NCI-H1694 treated with DMSO at 0.1 percent for 48 hours (cell line): ENCODE measurements at places on chromosomes 11 and 22.

GRCh38 chr11:116505298-116506262 lies 267.2 kb downstream of the BUD13 start:
- DNase-seq: peak; percentile 22

DNA sequence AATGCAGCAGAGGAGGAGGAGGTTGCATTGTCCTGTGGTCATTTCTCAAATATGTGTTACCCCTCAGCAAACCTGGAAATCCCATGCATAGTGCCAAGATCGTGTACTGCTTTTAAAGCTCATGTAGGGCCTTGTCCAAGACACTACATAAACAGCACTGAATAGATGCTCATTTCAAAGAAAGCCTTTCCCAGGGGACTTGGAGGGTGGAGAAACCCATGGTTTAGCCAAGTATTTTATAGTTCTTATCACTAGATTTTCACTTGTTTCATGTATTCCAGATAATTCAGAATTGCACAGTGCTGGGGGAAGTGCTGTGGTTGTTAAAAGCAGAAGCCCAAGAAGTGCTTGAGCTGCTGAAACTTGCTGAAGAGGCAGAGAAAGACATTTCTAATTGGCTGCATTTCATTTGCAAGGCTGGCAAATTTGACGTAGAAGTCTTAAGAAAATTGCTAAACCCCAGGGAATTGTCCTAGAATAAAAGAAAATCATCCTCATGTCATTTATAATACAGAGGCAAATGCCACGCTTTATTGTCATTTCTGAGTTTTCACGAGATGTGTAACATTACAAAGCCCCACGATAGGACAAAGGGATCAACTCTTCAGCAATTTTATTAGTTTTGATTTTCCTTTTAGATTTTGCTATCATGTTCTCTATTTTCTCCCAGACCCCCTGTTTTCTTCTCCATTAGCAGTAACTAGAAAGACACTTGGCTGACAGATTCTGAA lies 20.1 kb downstream of the CSRP3 start:
- DNase-seq: no peak

DNA sequence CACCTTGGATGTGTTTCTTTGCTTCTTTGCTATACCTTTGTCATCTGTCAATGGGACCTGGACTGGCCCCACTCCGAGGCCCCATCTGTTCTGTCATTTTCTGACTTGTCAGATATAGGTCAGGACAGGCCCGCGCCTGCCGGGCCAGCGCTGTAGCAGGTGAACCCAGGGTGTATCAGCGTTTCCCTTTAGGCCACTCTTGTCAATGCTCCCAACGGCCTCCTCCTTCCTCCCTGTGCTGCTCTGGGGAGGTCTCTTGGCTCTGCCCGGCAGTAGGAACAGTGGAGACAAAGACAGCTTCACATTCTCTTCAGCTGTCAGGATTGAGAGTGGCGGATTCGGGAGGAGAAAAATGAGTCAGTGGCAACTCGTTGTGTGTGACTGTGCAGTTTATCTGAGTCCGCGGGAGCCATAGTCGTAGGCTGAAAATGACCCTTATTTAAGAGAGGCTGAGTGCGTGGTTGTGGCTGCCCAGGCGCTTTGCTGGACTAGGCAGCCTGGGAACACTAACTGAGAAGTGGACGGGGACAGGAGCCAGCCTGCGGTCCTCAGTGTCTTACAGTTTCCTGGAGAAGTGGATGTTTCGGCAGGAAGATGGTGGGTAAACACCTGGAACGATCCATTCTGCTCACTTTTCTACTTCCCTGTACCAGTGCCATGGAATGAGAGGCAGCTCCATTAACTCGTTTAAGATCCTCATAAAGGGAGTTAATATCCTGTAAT lies 102.3 kb downstream of the PRR5L start:
- no peak for DNase-seq

DNA sequence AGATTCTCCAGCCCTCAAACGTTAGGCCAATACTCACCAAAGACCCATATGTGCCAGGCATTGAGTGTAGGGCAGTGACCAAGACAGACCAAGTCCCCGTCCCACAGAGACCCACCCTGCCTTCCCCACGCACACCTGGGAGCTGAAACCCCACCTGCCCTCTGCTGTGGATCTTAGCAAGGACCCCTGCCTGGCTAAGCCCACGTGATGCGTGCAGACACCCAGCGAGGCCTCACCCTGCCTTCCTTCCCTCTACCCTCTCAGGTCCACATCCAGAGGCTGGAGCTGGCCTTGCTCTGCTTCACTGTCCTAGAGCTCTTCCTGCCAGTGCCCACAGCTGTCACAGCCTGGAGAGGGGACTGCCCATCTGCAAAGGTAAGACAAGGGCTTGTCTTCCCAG lies 10.2 kb downstream of the MS4A10 start:
- DNase-seq: no peak

DNA sequence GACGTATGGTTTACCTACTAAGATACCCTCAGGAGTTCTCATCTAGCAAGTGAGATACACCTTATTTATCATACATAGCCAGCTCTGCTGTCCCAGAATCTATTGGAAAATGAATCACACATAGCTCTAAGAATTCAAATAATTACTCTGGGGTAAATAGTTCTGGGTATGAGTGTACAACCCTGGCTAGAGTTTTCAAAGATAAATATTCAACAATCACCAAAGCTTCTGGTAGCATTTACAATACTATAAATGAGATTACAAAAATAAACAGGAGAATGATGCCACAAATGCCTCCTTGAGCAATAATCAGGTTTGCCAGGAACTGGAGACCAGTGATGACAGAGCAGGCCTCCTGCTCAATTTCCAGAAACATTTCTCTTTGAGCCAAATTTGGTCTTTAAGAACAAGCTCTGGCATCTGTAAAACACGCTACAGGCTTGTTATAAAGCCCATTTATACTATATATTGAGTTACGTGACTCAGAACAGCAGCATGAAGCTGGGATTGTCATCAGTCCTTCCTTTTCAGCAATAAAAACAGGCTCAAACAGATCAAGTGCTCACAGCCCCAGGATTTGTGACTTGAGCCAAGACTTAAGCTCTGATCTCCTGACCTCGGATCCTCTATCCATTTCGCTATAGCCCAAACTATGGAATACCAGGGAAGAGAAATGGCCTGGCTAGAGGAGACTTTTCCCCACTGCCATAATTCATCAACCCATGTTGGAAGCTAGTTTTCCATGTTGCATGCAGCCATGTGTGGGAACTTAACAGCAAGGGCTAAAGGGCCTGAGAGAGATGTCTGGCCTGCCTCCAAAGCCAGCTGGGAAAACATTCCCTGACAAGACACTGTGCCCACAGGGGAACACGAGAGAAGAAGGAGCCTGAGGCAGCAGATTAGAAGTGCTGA lies 19.7 kb downstream of the RAB30 start:
- DNase-seq: no peak

DNA sequence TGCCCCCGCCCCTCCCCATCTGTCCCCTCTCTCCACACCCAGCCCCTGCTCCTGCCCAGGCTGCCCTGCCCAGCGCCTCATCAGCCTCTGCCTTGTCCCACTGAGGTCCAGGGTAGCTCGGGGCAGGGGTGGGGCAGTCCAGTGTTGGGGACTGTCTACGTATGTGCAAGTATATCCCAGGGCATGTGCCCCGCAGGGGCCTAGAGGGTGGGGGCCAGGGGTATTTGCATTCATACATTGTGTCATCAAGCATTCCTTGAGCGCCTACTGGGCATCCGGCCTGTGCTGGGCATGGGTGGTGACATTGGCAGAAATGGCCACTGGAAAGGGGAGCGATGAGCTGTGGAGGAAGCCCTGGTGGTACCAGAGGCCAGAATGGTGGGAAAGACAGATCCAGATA lies 17.6 kb upstream of the TAB1 start:
- no peak for DNase-seq

DNA sequence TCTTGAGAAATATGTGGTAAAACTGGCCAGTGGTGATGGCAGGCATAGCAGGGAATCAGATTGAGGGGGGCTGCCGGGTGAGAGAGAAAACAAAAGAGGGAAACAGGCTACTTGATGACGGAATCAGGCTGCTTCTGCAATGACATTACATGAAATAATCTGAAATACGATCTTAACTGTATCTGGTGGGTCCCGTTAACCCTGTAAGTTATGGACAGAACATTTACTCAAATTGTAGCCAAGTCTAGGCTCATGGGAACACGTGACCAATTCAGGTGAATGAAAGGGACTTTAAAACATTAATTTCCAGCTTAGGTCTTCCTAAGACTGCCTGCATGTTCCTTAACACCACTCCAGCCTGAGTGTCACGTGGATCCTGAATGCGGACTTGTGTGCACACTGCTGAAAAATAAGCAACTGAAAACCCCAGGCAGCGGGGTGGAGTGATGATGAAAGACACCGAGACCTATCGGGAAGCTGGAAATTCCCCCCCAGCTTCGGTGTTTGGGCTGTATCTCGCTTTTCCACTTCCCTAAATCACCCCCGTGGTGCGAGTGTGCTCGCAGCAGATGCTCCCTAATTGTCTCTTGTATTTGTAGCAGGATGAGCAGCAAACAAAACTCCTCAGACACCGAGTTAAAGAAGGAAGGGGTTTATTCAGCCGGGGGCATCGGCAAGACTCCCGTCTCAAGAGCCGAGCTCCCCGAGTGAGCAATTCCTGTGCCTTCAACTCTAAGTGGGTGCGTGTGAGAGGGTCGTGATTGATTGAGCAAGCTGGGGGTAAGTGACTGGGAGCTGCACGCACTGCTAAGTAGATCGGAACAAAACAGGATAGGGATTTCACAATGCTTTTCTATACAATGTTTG lies 145.0 kb upstream of the GRK3 start:
- DNase-seq: peak; percentile 47

- no peak for DNase-seq
These were observed 1432.5 kb downstream of the BRD1 start for GRCh38 chr22:48395201-48395600.

GRCh38 chr22:27534720-27535125 lies 266.8 kb downstream of the MN1 start:
- DNase-seq: no peak

GRCh38 chr11:12456651-12457579 lies 79.5 kb downstream of the PARVA start:
- no peak for DNase-seq

DNA sequence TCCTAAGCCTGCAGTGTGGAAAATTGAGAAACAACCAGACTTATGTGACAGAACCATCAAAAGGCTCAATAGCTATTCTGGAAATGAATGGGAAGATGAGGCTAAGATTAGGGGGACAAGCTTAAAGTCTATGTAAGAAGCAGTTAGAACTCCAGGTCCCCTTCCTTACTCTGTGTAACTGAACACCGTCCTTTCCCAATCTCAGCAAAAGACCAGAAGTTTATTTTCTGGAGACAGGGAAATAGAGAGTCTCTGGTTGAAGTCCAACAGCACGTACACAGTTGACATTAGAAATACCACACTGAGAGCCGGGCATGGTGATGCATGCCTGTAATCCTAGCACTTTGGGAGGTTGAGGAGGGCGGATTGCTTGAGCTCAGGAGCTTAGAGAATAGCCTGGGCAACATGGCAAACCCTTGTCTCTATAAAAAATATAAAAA lies 93.9 kb downstream of the CD44 start:
- no peak for DNase-seq

DNA sequence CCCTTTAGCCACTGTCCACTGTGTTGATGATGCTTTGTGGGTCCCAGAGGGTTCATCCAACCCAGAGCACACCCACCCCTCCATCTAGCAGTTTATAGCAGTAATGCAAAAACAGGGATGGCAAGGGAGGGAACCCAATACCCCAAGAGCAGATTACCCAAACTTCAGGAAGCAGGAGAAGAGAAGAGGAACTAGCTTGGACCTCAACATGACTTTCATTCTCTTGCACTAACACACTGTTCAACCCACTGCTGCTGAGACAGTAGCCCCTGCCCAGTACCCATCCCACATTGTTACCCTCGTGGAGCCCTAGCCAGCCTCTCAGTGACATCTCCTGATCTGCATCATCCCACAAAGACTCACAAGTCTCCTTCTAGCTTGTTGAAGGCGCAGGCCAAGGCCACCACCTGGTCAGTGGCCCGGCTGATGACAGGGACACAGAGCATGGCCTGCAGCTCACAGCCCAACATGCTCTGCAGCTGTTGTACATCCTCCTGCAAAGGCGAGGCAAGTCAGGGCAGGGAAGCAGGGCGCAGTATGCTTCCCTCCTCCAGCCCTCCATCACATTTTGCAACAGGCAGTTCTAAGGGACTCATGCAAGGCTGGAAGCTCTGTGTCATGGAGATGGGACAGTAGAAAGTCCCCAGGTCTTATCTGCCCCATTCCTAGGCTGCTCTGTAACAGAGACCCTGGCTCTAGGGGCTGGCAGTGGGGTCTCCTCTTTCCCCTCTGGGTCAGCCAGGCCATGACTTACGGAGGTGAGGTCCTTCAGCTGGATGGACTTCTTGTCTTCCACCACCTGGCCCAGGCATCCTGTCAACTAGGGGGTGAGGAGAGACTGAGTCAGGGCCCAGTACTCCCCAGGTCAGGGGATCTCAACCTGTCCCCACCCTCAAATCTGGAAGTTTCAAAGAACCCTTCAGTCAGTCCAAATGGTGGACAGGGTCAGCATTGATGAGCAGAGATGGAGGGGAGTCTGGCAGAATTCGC lies 85.5 kb downstream of the PDE2A start:
- no peak for DNase-seq

GRCh38 chr11:61621917-61622585 lies 41.2 kb upstream of the SYT7 start:
- DNase-seq: no peak

GRCh38 chr11:119624102-119624615 lies 104.8 kb downstream of the NECTIN1 start:
- DNase-seq: no peak

DNA sequence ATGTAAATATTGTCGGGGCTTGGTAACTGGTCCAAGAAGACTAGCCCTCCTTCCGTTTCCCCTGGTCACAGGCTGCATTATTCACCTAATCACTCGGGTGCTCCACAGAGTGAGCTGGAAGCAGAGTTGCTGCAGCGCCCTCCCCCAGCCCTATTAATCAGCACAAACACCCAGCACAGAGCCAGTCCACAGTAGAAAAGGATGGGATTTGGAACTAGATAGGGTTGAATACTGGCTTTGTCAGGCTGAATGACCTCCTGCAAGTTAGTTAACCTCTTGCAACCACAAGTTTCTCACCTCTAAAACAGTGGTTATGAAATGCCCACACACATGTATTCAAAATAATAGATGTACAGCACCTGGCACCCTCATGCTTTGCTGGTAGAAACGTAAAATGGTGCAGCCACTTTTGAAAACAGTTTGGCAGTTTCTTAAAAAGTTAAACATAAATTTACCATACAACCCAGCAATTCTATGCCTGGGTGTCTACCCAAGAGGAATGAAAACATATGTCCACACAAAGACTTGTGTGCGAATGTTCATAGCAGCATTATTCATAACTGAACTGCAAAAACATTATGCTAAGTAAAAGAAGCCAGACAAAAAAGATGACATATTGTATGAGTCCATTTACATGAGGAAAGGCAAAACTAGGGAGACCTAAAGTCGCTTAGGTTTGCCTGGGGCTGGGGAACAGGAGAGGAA lies 31.7 kb upstream of the APLP2 start:
- no peak for DNase-seq
